ENCODE measurements at places on chromosomes 4 and X. TPM values are rescaled to one million over a fixed set of nuclear protein-coding genes. Genes with fewer than 3 reads are reported as not detected.

- no peak for DNase-seq
Measured at GRCh38 chr4:68218044-68218443, 27.4 kb downstream of the TMPRSS11B start.

DNA sequence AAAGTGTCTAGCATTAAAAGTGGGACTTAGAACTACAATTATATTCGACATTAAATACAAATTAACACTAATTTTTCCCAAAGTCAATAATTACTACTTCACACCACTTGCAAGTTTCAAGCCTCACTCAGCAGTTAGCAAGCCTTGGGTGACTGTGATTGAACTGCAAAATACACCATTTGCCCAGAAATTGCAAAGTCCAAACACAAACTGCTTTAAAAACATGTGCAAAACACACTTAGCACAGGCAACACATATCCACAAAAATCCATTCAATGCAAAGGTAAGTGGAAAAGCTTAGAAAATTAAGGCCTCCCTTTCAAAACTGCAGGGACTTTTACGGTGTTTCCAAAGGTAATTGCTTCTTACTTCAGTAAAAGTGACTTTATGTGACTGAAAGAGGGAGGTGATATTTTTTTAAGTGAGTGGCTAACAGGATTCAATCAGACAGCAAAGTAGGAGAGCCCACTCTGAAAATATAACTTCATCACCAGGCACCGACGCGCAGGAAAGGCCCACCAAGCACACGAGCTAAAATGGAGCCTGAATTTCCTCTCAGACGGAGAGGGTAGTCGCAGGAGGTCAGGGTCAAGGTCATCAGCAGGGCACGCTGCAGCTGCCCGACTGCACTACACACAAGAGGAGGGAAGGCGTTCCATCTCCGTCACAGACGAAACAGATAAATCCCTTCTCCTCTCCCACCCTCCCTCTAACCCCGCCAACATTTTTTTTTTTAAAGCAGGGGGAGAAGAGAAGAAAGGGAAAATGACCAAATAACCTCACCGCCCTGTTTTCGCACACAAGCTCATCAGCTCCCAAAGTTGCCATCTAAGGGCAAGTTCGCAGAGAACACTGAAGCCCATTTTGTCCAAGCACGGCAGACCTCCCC lies 3.1 kb downstream of the ZNF827 start:
- DNase-seq = peak; percentile 44

- no peak for DNase-seq
Measured at GRCh38 chrX:31893525-31893924, 821.7 kb upstream of the FTHL17 start.

- DNase-seq = no peak
Measured at GRCh38 chr4:13731019-13731418, 103.5 kb upstream of the BOD1L1 start.

DNA sequence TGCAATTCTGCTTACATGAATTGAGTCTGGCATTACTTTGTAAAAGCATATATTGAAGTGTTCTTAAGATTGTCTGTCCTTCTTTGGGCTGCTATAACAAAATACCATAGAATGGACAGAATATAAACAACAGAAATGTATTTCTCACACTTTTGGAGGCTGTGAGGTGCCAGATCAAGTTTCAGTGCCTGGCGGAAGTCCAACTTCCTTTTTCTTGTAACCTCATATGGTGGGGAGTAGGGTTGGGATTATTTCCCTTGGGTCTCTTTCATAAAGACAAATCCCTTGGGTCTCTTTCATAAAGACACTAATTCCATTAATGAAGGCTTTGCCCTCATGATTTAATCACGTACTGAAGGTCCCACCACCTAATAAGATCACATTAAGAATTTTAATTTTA lies 199.3 kb upstream of the GRID2 start:
- DNase-seq = no peak

GRCh38 chr4:185020863-185021761 lies 2.8 kb downstream of the HELT start:
- DNase-seq = no peak

PNMA5 gene
- total RNA-seq = 0.64 TPM

IQCM gene
- total RNA-seq = not detected

DNA sequence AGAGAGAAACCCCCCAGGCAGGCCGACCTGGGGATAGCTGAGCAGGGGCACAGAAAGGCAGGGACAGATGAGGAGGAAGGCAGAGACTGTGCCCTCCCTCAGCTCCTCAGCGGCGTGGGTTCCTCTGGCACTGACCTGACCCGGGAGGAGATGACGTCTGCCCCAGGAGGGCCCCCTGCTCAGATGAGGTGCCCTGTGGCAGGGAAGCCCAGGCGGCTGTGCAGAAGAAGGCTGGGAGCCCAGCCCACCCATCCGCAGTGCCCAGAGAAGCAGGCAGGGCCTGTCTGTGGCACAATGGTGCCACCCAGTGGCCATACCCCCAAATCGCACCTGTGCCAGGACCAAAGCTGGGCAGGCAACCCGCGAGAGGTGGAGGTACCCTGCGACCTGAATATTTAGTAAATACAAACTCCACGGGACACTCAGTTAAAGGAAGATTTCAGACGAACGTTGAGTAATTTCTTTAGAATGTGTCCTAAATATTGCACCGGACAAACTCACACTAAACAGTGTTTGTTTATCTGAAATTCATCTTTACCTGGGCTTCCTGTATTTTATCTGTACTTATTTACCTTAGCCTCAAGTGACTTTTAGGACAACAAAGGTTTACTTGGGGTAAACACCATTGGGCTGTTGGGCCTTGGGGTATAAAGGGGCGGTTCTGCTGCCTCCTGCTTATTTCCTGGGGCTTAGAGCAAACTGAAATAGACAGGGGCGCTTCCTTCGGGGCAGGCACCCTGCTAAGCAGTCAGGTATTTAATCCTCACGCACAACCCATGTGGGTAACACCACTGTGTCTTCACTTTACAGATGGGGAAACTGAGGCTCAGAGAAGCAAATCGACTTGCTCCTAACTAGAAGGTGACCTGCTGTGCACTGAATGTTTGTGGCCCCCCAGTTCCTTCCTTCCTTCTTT lies 46.5 kb upstream of the HMX1 start:
- peak; percentile 21 for DNase-seq

DNA sequence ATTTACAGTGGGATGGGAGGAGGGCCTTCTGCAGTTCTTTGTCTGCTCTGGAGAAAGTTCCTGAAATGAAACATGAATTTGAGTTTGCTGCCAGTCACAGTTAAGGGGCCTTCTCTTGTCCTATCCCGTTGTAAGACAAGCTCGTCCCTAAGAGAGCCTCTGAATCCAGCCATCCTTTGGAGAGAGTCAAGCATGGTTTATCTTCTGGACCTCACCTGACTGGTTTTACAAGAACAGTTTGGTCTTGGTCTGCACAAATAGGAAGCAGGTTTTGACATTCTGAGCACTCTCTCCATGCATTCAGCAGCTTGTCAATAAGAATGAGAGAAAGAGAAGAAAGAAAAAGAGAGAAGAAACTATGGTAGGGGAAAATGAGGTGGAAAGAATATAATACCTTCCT lies 20.4 kb upstream of the TENM3 start:
- DNase-seq = no peak

ZMAT1 gene
- 0.43 TPM for total RNA-seq

EVC gene
- 54.4 TPM for total RNA-seq

DNA sequence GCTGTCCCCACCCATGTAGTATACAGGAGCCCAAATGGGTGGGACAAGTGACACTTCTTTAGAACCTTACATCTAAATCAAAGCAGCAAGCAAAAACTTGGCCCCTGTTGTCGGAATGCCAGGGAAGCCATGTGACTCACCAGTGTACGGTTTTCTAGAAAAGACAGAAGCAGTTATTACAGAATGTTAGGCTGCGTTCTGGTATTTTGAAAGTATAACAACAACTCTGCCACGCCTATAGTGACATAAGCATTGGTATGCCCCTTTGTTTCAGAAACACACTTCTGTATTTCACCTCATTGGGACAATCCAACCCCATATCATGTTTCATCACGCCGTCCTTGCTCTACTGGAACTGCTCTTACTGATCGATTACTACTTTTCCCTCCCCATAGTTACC lies 14.8 kb downstream of the PDHA1 start:
- no peak for DNase-seq

DNA sequence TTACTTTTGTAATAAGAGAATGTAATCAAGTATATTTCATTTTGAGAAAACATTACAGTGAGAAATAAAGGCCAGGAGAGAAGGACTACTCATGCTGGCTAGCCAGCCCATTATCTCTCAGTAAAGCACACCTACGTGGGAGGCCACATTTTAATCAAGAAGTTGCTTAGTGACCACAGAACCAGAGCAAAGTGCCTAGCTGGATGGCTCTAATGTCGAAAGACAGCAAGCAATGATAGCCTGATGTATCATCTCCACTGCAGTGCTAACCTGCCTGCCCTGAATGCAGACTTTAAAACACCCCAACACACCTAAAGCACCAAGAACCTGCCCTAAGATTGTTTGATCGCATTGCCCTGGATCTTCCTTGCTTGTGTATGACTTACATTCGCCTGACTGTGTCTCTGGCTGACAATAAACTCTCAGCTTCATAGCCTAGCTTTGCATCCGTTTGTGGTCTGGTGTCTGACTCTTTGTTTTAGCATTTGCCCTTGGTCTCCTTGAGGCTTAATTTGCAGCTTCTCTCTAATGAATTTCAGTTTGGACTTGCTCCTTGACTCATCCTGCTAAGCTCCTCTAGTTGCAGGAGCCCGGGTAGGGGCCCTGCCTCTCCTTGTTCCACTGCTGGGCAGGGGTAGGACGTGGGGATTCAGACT lies 31.4 kb upstream of the SOWAHD start:
- no peak for DNase-seq

DNA sequence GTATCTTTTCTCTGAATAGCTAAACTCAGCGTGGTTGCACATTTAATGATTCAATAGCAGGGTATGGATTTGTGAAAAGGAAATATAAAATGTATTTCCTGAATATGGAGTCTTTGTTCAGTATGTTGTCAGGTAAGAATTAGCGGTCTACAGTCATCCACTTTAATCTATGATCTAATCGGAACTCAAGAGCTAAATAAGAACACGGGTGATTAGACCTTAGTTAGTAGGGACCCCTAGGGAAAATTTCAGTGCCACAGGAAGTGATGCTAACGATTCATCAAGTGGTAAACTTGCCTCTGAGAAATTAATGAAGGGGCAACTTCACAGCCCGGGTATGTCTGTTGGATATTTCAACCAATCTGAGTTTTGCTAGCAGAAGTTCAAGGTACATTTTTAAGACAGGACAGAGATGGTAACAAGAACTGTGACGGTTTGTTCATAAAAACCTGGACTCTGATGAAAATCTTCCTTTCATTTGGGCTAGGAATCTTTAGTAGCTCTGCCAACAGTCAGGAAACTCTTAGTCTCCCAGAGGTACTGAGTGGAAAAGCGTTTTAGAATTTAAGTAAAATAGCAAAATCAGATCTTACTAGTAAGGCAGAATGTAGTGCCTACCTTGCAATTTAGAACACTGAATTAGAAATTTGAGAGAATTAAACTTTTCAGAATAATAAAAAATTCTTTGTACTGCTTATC lies 47.1 kb downstream of the PCDH7 start:
- DNase-seq = no peak

GRCh38 chr4:174152717-174153466 lies 130.6 kb downstream of the FBXO8 start:
- peak; percentile 25 for DNase-seq

DNA sequence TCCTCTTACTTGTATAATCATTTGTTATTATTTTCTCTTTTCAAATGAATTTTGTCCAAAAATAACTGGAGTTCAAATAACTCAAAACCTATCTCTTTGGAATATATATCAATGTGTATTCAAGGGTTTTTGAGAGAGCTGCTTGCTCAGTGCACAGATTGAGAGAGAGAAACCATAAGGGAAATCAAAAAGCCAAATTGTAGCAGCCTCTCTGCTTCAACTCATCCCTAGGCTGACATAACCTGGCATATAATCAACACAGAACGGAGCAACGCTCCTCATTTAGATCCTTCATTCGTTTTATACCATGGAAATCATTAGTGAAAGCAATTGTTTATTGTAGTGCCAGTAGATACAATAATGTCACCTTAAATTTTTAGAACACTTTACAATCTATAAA lies 1.8 kb upstream of the GPM6A start:
- DNase-seq = no peak

- DNase-seq = no peak
Measured at GRCh38 chr4:76458825-76459224, 23.8 kb downstream of the SHROOM3 start.

- DNase-seq = peak; percentile 5
Measured at GRCh38 chrX:55767100-55767499, 49.6 kb downstream of the RRAGB start.

- no peak for DNase-seq
Measured at GRCh38 chr4:8046925-8047541, 107.4 kb upstream of the AFAP1 start.

P2RY8 gene
- not detected for total RNA-seq

HEPH gene
- 1.3 TPM for total RNA-seq

GABRA4 gene
- total RNA-seq = not detected

GRCh38 chr4:6573986-6574746 lies 823 bp upstream of the MAN2B2 start:
- DNase-seq = no peak

IL2RG gene
- total RNA-seq = not detected

- DNase-seq = peak; percentile 43
Measured at GRCh38 chr4:7192252-7193029, at the start of gene SORCS2. SORCS2 (plus strand) TSS chr4:7192538.

WDR17 gene
- 0.64 TPM for total RNA-seq

DNA sequence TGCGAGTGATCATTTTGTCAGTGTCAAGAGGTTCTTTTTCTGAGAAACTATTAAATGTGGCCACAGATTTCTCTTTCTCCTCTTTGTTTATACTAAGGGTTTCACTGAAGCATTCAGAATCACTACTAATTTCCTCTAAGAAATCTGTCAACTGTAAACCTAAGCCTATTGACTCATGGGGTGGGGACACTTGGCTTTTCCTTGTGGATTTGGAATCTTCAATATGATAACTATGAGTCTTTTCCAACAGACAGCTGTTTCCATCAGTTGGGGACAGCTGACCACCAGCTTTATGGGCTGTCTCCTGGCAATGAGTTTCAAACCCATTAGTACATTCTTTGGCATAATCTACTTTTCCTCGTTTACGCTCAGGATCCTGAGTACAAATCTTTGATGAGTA lies 13.8 kb downstream of the PGRMC1 start:
- DNase-seq = no peak

GRCh38 chrX:23380581-23380980 lies 45.9 kb downstream of the PTCHD1 start:
- no peak for DNase-seq

ASMT gene
- not detected for total RNA-seq

DNA sequence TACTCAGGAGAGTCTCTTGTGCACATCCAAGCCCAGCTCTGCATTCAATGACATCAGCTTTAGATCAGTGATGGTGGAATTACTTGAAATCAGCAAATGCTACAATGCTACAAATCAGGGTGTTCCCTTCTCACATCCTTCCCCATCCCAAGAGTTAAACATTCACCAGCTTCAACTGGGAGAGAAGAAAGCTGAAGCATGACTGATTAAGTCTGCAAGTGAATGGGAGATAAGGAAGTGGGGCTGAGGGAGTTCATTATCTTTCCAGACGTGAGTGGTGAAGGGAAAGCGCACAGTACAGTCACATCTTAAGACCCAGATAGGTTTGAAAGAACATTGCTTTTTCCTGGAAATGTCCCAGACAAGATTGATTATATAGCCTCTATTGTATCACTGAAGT lies 26.2 kb upstream of the MAP9 start:
- DNase-seq = no peak
